ENCODE measurements at places on chromosomes 11 and 22.

DNA sequence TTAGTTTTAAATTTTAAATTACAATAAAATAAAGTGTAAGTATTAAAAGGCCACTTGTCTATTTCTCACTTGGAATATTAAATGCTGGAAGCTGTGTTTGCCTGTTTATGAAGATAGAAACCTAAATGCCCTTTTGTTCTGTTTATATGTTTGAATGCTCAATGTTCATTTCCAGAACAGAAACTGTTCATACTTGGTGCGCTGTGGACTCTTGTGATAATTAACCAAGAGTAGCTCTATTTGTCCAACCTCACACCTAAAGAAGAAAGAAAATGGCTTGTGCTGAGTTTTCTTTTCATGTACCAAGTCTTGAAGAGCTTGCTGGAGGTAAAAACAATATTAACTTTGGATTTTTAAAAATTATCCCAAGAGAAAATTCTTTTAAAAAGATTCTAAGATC lies 5.7 kb downstream of the C11orf54 start:
- no peak for DNase-seq

- no peak for DNase-seq
These were observed 10.0 kb downstream of the LGR4 start for GRCh38 chr11:27462543-27462942.

DNA sequence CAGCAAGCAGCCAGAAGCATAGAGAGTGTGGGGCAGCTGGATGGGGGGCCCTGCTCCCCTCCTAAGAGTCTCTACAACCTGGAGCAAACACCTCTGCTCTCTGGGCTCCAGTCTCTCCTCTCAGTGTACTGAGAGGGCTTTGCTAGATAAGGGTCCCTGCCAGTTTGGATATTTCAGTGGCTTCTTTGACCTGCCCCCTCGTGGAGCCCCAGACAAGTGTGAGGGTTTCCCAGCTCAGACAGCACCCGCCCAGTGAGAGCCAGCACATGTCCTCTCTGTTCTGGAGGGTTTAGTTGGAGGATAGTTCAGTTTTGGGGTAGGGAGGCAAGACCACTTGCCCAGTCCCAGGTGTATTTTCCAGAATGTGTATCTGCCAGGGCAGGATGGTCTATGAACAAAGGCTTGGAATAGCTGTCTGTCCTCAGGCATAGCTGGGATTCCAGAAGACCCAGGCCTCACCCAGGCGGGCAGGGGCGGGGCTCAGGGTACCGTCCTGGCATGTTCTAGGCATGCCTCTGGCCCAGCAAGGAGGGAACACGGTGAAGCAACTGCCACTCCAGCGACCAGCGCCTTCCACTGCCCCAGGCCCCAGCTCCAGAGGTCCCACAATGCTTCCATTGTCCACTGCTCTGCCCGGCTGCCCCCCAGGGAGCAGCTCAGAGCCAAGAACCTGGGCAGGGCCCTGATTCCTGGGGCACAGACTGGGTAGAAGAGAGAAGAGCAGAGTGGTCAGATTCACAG lies 7.5 kb upstream of the MICALL1 start:
- DNase-seq: no peak

- no peak for DNase-seq
These were observed 14.3 kb downstream of the DGCR8 start for GRCh38 chr22:20094197-20094807.

GRCh38 chr11:72864702-72865655 lies 50.8 kb downstream of the ATG16L2 start:
- no peak for DNase-seq

DNA sequence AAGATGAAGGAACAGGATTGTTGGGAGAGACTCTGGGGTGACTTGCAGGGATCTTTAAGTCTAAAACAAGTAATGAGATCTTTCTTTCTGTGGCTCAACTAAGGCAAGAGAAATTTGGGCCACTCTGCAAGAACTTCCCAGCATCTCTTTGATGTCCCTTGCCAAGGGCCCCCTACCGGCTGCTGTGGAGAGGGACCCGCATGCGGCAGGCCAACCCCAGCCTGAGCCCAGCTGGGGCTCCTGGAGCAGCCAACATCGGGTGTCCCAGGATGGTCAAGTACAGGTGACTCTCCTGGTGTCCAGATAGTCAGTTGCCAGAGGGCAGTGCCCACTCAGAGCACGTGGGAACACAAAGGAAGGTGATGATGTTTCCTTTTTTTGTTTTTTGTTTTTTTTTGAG lies 363.2 kb downstream of the TBC1D22A start:
- DNase-seq: no peak

- no peak for DNase-seq
These were observed 37.1 kb downstream of the PKNOX2 start for GRCh38 chr11:125201525-125202141.

- no peak for DNase-seq
These were observed 27.9 kb upstream of the GRK3 start for GRCh38 chr22:25536589-25536988.

DNA sequence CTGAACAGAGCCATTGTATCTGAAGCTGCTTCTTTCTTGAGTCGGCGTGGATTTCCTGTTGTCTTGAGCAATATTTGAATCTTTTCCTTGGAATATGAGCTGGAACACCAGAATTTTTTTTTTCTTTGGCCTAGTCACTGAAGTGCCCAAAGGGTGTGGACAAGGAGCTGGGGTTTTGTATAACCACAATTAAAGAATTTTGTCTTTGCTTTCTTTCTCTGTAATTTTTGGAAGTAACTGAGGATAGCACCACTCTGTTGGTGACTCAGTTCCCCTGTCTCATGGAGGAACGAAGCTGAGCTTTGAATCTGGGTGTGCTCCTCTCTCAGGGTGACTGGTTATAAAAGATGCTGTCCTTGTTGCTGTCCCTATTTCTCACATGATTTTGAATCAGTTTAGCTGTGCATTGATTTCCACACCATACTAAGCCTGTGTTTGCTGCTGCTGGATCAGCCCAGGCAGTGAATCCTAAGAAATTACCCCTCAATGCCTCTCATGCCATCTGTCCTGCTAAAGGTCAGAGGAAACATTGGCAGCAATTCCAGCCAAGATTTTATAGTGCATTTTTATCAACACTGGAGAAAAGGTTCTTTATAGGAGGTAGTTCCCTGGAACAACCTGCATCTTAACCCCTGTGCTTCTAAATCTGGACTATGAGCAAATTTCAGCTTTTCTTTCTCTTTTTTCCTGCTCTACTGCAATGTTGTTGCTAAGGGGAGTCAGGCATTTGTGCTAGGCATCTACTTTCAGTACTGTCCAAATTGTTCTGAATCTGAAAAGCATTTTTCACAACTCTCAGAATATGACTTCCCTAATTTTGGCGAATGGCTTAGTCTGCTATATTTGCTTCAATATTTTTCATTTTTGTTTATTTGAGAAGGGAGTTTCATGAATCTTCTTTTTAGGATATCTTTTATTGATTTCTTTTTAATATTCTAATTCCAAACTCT lies 540.8 kb downstream of the SOX6 start:
- DNase-seq: no peak

- DNase-seq: no peak
These were observed 52.6 kb downstream of the ABTB2 start for GRCh38 chr11:34305193-34305592.

- no peak for DNase-seq
These were observed 24.2 kb upstream of the PPP6R3 start for GRCh38 chr11:68436162-68436888.

- no peak for DNase-seq
These were observed 34.4 kb upstream of the FJX1 start for GRCh38 chr11:35583843-35584242.

DNA sequence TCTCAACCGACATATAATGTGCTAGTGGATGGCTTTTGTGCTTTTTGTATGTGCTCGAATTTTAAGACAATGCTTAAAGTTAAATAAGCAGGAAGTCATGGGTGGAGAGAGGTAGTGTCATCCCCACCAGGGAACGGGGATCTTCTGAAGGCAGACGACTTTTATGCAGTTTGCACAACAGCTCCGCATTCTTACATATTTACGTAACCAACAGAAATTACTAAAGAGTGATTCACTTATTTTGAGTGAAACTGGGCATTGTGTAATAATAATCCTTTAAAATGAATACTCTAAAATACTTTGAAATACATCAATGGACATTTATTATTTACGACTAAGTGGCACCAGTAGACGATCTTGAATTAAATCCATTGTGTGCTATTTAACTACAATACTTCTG lies 305.1 kb downstream of the CNTN5 start:
- DNase-seq: no peak
